ENCODE measurements at places on chromosomes 11 and 22. TPM values are rescaled to one million over a fixed set of nuclear protein-coding genes. Genes with fewer than 3 reads are reported as not detected.
A peak's percentile ranks its signal among the peaks of the same experiment; 100 is the strongest.

The RAB3IL1 gene
- total RNA-seq = 10.3 TPM

The LIMK2 gene
- 126 TPM for total RNA-seq

The GAL gene
- not detected for total RNA-seq

The HBE1 gene
- total RNA-seq = not detected

The MS4A1 gene
- not detected for total RNA-seq

DNA sequence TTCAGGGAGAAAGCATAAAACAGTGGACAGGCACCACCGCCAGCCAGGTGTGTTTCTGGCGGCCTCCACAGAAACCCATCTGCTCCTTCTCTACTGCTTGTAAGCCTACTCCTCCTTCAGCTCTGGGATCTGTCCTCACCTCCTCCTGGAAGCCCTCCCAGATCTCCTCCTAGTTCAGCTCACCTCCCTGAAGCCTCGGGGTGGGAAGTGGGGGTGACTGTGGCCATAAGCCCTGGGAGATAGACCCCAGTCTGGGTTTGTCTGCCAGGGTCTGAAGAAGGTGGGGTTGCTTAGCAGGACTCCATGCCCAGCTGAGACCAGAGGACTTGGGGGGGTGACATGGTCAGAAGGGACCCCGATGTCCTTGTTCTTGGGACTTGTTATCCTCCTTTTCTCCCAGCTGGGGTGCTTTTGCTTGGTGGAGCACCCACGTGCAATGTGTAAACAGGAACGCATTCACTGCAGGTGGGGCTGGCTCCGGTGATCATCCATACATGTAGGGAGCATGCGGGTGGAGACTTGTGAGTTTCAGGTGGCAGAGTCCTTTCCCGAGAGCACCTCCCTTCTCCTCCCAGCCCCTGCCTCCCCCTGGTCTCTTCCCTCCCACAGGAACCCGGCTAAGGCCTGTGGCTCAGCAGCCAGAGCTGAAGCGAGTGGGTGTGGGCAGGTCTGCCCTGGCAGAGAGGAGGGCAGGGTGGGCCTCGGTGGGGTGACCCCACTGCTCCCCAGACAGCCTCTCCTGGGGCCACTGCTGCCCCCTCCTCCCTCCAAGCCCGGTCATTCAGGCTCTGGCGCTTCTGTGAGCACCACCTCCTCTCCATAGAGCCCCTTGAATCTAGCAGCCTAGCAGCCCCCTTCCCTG, 25.9 kb downstream of the MRGPRG start:
- no peak overlapping the region for H3K27ac ChIP-seq
- H3K4me3 ChIP-seq = no peak overlapping the region
- H3K27me3 ChIP-seq = peaks cover 67% of the 10 kb centered on the region
- no peak for DNase-seq

- H3K27ac ChIP-seq = peak overlapping the region; percentile 49
- peak overlapping the region; percentile 12 for H3K4me3 ChIP-seq
- no peaks in the 10 kb centered on the region for H3K27me3 ChIP-seq
- H3K36me3 ChIP-seq = no peaks in the 10 kb centered on the region
- no peak for DNase-seq
These were observed 24.0 kb downstream of the PISD start for GRCh38 chr22:31637891-31638618.

DNA sequence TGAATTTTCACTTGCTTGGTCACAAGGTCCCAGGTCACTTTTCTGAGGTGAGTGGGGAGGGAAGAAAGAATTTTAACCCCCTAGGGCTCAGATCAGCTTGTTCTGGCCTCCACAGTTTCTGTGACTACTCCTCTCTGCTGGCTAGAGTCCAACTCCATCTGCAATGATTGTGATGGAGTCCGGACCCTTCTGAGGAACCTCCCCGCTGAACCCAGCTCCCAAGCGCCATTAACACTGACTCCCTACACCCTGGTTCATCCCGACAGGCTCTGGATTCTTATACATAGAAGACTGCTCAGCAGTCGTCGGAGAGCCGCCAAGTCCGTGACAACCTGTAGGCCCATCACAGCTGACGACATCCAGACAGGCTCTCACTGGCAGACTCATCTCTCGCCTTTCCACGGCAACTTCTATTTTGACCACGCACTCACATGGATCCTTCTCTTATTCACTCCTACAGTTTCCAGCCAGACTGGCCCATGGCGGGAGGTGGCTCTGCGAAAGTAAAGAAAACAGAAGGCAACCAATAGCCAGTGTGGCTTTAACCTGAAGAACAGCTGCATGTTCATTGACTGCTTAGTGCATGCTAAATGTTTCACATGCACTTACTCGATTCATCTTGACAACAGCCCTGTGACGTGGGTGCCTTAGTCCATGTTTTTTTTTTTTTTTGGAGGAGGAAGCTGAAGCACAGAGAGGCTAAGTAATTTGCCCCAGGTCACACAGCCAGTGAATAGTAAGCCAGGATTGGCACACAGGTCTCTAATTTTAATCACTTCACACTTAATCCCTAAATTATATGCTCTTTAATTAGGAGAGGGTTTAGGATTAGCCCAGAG, 68.0 kb upstream of the PRDM11 start:
- H3K36me3 ChIP-seq = no peaks in the 10 kb centered on the region
- no peak overlapping the region for H3K27ac ChIP-seq
- peaks cover 14% of the 10 kb centered on the region for H3K4me1 ChIP-seq
- no peak overlapping the region for H3K4me3 ChIP-seq
- DNase-seq = no peak

DNA sequence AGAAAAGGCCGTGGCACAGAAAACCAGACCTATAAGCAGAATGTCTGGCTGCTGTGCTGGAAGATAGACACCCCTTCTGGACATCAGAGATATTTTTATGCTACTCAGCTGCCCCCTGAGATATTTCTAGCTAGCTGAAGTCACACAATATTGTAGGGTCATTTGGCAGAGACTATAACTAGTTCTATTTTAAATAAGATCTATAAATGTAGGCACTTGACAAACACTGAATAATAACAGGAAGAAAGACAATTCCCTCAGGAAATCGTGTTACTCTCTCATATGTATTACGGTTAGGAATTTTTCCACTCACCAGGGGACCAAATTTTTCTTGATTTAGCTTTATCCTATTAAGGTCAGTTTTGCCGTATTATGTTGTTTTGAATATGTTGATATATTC, 845.4 kb downstream of the OPCML start:
- H3K27me3 ChIP-seq = no peaks in the 10 kb centered on the region
- H3K4me1 ChIP-seq = no peaks in the 10 kb centered on the region
- H3K4me3 ChIP-seq = no peak overlapping the region
- no peaks in the 10 kb centered on the region for H3K36me3 ChIP-seq
- DNase-seq = no peak

- H3K36me3 ChIP-seq = no peaks in the 10 kb centered on the region
- no peak for DNase-seq
These were observed 17.9 kb upstream of the FJX1 start for GRCh38 chr11:35600331-35600838.

GRCh38 chr11:47864901-47865300, 16.8 kb upstream of the NUP160 start:
- no peaks in the 10 kb centered on the region for H3K36me3 ChIP-seq
- no peak overlapping the region for H3K27ac ChIP-seq
- no peak overlapping the region for H3K4me3 ChIP-seq

DNA sequence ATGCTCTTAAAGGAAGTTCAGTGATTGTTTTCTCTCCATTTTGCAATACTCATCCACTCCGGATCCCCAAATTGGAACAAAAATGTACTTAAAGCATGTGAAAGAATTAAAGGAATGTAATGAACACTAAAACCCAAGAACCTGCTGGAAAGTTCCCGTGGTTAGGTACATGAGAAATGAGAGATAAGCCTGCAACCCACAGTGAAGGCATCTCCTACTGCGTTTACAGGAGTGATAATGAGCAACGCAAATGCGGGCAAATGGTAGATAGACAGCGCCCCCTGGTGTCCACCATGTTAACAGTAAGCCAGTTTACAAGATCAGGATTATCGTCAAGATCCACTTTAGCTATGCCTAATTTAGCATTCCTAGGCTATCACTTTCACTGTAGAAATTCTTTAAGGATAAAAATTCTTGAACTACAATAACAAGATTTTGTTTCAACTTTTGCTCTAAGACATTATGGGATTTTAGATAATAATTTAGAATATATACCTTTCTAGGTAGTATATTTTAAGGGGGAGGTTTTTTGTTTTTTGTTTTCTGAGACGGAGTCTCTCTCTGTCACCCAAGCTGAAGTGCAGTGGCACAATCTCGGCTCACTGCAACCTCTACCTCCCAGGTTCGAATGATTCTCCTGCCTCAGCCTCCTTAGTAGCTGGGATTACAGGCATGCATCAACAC, 29.9 kb downstream of the ALG9 start:
- H3K27me3 ChIP-seq = no peaks in the 10 kb centered on the region
- H3K4me3 ChIP-seq = no peak overlapping the region
- peaks cover 3% of the 10 kb centered on the region for H3K36me3 ChIP-seq
- no peak overlapping the region for H3K27ac ChIP-seq

DNA sequence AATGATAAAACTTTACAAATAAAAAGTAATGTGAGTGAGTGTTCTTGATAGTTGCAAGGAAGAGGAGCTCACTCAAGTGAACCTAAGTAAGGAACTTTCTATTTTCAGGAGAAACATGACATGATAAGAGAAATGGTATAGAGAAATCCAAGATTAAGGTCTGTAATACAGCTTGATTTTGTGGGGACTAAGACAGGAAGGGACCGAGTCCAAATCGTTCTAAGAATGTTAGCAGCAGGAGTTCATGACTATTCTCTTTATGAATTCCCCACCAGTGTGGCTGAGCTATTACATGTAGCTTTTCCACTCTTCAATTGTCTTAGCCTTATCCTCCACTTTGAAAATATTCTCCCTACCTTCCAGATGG, 698.6 kb upstream of the ARHGAP42 start:
- no peaks in the 10 kb centered on the region for H3K4me1 ChIP-seq
- H3K27me3 ChIP-seq = no peaks in the 10 kb centered on the region
- H3K27ac ChIP-seq = no peak overlapping the region
- no peak for DNase-seq
- no peaks in the 10 kb centered on the region for H3K36me3 ChIP-seq
- H3K4me3 ChIP-seq = no peak overlapping the region

DNA sequence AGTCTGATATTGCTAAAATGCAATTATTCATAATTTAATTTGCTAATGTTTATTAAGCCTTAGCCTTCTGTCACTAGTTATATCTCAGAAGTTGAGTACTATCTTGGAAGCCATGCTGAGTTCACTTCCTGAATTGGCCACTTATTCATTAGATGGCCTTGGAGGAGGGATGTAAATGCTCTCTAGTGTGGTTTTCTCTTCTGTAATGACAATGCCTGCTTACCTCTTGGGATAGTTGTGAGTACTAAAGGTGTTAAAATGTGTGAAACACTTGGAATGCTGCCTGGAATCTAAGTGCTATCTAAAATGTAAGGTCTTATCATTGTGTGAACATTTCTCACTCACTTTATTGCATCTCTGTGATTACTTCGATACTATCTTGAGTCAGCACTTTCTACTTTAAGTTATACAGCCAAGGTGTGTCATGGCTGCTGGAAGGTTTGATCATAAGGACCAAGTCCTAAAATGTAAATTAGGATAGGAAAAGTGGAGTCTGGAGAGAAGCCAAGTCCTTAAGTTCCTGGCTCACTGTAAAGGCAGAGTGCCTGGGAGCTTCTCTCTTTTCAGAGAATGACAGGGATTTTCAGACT, 12.4 kb downstream of the GLYATL2 start:
- H3K4me3 ChIP-seq = no peak overlapping the region
- H3K27me3 ChIP-seq = no peaks in the 10 kb centered on the region
- H3K4me1 ChIP-seq = no peaks in the 10 kb centered on the region
- no peak overlapping the region for H3K27ac ChIP-seq

DNA sequence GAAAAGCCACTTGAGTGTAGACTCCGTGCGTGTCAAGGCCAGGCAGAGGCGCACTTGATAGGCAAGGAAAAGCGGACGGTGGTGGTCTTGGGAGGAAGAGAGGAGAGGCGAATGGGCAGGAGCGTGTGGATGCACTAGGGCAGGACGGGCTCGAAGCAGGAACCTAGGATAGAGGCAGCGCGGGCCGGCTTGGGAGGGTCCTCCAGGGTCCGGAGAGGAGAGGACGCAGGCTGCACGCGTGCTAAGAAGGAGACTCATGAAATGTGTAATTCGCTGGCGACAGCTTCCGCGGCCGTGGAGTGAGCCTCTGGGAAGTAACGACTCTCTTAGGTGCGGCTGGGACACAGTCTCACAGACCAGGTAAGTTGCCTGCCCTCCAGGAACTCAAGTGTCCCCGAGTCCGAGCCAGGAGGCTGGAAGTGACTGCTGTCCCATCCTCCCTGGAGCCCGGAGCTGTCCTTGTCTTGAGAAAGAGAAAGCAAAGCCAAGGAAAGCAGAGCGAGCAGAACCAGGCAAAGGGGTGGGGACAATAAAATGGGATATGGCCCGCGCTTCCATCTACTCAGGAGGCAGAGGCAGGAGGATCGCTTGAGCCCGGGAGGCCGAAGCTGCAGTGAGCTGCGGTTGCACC, 874 bp upstream of the IL17RA start:
- DNase-seq = no peak
- peaks cover 36% of the 10 kb centered on the region for H3K4me1 ChIP-seq
- H3K36me3 ChIP-seq = no peaks in the 10 kb centered on the region

DNA sequence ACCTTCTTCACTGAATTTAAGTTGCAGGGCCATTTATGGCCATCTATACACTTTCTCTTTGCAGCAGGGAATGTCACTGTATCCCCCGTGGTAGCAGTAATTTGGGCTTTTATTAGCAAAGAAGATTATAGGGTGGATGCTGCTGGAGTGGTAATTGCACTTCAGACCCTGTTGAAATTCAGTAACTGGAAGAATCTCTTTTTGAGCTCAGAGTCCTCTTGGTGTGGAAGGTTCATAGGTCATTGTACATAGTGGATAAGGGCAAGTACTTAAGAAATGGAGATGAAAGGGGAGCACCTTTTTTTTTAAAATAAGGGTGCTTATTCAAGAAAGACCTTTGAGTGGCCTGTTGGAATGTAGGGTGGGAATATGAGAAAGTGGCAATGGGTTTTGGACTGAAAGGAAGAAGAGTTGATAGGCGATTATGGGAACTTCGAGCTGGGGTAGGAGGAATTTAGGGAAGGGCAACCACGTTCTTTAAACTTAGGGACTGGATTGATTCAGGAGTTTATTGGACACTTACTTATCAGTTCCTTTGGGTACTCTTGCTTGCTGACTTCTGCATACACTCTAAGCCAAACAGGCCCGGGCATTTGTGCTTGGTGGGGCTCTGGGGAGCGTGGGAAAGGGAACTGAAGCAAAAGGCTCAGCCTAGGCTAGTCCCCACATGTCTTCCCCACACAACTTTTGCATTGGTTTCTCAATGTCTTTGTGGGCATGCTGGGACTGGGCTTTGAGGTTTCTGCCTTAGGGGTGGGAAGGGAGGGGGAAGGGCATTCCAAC, 26.5 kb downstream of the CTNND1 start:
- H3K4me3 ChIP-seq = no peak overlapping the region
- peak overlapping the region; percentile 68 for H3K27ac ChIP-seq
- peaks cover 71% of the 10 kb centered on the region for H3K4me1 ChIP-seq
- DNase-seq = no peak
- H3K27me3 ChIP-seq = no peaks in the 10 kb centered on the region

GRCh38 chr11:125270106-125270505, 105.6 kb downstream of the PKNOX2 start:
- no peak for DNase-seq
- no peak overlapping the region for H3K27ac ChIP-seq
- no peak overlapping the region for H3K4me3 ChIP-seq
- H3K4me1 ChIP-seq = no peaks in the 10 kb centered on the region
- no peaks in the 10 kb centered on the region for H3K27me3 ChIP-seq
- no peaks in the 10 kb centered on the region for H3K36me3 ChIP-seq

Data from esophagus squamous epithelium (tissue), 5 donors.